ENCODE measurements at places on chromosomes 12 and 14.

DNA sequence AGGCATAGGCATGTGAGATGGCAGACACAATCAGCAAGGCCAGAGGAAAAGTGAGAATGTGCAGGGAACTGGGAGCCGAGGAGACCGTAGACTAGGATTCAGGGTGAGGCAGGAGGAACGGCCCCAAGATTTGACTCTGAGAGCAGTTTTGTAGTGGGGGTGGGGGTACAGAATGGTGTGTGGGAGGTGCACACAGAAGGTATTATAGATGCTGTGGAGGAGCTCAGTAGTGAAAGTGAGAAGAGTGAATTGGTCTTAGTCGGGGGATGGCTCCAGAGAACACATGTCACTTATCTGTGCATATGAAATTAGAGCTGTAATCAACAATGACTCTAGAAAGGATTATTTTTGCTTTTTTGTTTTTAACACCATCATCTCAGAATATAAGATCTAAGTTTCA is 11.9 kb downstream of the ZNF664 start:
- DNase-seq: no peak

GRCh38 chr14:56782711-56783110 is 27.6 kb downstream of the OTX2 start:
- no peak for DNase-seq

DNA sequence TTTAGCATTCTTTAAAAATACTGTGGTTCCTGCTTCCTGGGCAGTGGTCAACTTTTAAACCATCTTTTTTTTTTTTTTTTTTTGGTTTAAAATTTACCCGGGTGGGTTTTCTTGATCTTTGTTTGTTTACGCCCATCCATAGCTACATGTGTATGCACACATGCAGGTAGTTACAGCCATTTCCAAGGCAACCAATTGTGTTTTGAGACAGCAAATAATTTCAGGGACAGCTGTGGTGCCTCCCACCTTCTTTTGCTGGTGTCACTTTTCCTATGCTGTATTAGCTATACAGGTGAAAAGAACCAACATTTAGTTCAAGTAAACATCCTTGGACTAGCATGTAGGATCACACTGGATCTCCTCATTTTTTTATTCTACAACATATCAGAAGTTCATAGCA is 52.0 kb upstream of the PSMA6 start:
- DNase-seq: no peak

GRCh38 chr12:3723916-3724805 is 28.7 kb downstream of the CRACR2A start:
- DNase-seq: no peak

DNA sequence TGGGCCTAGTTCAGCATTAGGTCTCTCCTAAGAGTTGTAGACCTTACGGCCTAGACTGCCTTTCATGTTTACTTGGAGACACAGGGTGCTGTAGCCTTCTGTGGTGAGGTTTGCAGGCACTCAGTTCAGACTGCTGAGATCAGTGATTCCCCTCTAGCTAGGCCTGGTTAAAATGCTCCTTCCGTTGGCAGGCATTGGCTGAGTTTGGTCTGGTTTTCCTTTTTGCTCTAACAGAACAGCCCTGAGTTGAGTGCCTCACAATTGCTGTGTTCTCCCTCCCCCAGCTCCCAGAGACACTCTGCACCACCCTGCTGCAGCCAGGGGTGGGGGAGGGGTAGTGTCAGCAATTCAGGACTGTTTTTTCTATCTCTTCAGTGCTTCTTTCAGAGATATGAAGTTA is 178.9 kb upstream of the DYRK2 start:
- peak; percentile 36 for DNase-seq

- DNase-seq: no peak
Observed at GRCh38 chr12:28219827-28220226, 29.6 kb downstream of the CCDC91 start.

DNA sequence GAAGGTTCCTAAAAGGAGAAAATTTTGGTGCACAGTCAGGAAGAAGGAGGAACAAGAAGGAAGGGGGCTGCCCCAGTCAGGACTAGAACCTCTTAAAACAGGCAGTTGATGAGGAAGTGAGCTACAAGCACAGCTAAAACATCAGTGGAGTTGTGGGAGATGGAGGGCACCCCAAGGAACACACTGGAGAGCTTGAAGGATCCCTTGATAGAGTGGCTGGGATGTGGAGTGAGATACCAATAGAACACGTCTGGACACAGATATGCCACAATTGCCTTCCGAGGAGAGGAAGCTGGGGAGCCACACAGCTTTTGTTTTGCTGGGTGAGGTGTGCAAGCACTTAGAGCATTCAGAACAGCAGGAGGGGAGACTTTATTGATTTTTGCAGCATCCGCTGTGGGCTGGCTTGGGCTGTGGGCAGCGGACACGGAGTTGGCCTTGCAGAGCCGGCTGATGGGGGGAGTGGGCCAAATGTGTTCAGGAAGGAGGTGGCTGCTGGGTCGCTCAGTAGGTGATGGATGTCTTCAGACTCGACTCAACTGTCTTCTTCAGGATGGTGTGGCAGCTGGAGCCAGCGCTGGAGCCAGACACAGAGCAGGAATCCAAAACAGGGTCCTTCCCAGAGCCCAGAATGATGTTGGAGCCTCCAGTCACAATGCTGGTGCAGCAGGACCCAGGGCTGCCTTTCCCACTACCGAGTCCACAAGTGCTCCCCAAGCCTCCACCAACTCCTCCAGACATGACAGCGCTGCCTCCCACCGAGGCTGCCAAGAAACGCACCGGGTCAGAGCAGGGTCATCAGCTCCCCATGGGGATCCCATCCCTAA is 4.7 kb upstream of the KRT79 start:
- no peak for DNase-seq

GRCh38 chr12:110134691-110135411 is 10.7 kb downstream of the IFT81 start:
- no peak for DNase-seq

DNA sequence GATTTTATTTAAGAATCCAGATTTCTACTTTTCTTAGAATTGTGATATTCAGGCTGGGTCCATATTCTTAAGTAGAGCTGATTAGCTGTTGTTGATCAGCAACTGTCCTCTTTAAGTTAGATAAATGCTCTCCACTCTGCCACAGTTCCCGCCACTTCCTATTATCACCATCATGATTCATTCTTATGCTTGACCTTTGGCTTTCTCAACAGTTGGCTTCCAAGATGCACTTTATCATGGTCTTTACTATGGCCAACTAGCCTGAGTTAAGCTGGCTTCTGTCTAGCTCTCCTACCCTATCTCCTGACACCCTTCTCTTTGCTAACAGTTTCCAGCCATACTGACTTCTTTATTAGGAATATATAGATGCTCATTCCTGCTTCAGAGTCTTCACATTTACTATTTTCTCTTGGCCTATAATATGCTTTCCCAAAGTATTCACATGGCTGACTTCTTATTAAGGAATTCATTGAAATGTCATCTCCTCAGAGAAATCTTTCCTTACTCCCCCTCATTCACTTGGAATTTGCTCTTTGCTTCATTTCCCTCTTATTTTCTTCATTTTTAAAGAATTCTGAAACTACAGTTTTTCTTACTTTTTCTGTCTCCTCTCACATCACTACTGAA is 149.0 kb upstream of the IGF1 start:
- no peak for DNase-seq

GRCh38 chr14:104437703-104438102 is 141.9 kb upstream of the C14orf180 start:
- DNase-seq: no peak

DNA sequence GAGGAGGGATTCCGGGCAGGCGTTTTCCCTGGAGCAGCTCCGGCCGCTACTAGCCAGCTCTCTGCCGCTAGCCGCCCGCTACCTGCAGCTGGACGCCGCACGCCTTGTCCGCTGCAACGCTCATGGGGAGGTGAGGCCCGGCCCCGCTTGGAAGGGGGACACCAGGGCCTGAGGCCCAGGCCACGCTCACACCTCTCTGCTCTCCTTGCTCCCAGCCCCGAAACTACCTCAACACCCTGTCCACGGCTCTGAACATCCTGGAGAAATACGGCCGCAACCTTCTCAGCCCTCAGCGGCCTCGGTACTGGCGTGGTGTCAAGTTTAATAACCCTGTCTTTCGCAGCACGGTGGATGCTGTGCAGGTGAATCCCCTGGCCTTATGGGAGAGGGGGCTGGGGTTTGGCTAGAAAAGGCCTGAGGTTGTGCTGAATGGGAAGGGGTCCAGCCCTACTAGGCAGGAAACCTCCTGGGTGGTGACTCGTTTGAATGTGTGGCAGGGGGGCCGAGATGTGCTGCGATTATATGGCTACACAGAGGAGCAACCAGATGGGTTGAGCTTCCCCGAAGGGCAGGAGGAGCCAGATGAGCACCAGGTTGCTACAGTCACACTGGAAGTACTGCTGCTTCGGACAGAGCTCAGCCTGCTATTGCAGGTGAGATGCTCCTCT is 597 bp downstream of the RNF31 start:
- DNase-seq: no peak

- peak; percentile 82 for DNase-seq
Observed at GRCh38 chr12:69879007-69879960, 54.3 kb downstream of the MYRFL start.

- DNase-seq: peak; percentile 81
Observed at GRCh38 chr12:49388682-49389386, 21.6 kb downstream of the SPATS2 start.

DNA sequence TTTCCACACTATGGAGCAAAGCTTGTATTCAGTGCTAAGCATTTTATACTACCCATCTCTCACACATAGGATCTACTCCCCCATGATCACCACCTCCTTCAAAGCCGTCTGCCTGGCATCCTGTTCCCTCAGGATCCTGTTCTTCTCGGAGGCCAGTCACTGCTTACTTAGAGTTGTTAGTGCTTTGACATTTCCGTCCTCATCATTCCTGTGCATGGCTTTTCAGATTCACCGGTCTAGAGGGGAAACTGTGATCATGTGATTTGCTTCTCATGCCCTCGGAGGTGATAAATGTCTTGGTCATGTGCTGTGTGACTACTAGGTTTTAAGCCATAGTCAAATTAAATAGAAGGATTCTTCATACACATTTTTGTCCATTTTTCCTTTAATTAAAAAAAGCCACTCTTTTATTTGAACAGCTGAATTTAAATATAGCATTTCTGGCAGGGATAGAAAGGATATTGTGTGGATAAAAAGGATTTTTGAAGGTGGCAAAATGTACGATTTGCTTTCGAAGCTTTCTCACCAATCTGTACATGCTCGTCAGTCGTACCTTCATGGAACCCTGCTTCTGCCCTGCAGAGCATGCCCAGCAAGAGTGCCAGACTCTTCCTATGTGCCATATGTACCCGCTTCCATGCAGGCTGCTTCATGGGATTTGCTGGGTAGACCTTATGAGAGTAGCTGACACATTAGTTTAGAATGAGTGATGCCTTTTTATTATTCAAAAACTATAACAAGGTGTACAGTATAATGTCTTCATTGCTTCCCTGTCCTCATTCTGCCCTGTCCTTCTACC is 53.3 kb downstream of the BMAL2 start:
- no peak for DNase-seq

DNA sequence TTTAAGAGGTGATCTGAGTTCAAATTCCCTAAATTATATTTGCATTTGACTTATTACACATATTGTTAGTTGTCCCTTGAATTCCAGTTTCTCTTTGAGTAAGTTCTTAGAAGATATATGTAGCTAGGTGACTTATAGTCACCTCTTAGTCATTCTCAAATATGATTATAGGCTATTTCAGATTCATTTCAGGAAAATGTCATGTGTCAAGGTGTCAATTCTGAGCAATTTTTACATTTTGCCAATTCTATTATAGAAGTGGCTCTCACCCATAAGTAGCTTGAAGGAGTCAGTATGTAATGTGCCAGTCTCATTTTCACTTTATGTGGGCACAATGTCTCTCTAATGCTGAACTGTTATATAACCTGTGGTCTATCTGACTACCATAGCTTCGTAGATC is 623.4 kb downstream of the DIO2 start:
- DNase-seq: no peak

DNA sequence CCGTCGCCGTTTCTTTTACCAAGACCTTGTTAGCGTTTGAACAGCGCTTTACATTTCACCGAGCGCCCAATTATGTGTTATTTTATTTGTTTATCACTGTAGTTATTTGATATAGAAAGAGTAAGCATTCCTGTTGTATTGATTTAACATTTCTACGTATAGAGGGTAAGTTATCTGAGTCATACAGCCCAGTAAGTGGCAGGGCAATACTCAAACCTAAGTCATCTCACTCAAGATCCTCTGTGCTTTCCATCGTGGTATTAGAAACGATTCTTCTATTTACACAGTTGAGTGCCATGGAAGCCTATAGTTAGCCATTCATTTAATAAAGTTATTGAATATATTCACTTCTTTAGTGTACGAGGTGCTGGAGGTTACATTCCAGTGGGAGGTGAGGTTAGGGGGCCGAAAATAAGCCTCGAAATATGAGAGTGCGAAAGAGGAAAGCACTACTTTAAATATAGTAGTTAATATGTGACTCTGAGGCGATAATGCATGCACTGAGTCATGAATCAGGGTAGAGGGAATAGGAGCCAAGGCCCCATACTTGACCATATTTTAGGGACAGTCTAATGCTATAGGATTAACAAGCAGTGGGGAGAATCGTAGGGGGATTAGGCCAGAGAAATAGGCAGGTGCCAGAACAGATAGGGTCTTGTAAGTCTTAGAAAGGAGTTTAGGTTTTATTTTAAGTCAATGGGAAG is 629 bp downstream of the RAD51AP1 start:
- DNase-seq: no peak

DNA sequence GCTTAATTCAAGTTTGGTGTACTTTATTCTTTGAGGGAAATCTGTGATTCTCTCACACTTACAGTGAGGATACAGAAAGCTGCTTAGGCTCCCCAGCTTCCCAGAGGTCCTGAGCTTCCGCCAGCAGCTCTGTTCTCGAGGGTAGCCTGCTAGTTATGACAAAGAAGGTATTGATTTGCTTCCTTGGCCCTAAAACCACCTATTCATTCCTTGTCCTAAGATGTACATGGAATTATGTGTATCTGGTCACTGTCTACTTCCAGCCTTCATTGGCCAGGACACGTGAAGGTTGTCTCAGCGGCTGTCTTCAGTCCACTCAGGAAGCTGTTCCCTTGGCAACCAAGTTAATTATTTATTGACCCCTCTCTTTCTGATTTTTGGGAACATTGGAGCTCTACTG is 55.7 kb downstream of the GALNT8 start:
- DNase-seq: no peak

- no peak for DNase-seq
Observed at GRCh38 chr14:22974530-22975313, 7.6 kb downstream of the AJUBA start.

GRCh38 chr12:68454892-68455291 is 122.7 kb upstream of the MDM1 start:
- no peak for DNase-seq

DNA sequence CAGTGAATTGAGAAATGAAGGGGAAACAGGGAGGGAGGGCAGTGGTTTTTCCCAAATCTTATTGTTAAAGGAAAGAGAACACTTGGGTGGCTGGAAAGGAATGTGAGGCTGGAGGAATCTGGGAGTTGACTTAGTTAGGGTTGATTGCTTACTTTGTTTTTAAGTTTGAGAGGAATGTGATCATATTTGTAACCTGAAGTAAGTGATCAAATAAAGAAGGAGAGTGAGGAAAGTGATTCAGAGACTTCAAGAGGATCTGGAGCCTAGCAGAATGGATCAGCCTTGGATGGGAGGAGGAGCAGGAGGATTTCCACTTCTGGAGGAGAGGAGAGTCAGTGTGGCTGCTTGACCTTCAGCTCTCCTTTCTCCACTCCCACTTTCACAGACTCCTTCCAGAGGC is 6.0 kb upstream of the LRP6 start:
- no peak for DNase-seq

GRCh38 chr12:45615268-45615667 is 114.2 kb upstream of the ARID2 start:
- no peak for DNase-seq

Data from activated CD8-positive, alpha-beta T cell treated with anti-CD3 and anti-CD28 coated beads for 36 hours (primary cell).